Suppressor macrophage treated with lipopolysaccharide for 4 hours (primary cell): ENCODE measurements at places on chromosomes 2 and 18.

GRCh38 chr2:86157009-86157556 lies 38.2 kb downstream of the IMMT start:
- DNase-seq: no peak

GRCh38 chr2:119085613-119086012 lies 72.9 kb downstream of the C1QL2 start:
- DNase-seq: no peak

DNA sequence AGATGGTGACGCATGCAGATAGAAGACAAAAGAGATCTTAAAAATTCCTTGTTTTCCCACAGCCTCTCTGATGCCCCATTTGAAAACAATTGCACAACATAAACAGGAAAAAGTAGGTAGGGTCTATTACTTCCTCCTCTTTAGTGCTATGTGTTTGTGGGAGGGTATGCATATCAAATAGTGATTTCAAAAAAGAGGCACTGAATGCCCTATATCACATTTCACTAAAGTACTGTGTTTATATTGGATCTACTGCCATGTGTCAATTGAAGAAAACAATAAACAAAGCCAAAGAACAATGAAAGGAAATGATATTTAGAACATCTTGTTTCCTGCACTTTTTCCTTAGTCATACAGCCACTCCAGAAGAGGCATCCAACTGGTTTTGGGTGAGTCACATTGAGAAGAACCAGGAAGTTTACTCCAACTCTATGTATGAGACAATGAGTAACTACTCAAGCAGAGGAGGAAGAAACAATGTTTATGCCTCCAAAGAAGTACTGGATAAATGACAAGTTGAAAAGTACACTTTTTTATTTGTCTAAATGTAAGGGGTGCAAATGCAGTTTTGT lies 583.6 kb downstream of the FBXO15 start:
- DNase-seq: no peak

- no peak for DNase-seq
Observed at GRCh38 chr2:112644155-112644932, 1.4 kb upstream of the SLC20A1 start.

- peak; percentile 7 for DNase-seq
Observed at GRCh38 chr2:219542931-219543595, 546 bp downstream of the CHPF start.

GRCh38 chr2:95208106-95208505 lies 785 bp downstream of the ZNF892 start:
- no peak for DNase-seq

GRCh38 chr2:241499146-241499965 lies 9.0 kb downstream of the STK25 start:
- DNase-seq: no peak

DNA sequence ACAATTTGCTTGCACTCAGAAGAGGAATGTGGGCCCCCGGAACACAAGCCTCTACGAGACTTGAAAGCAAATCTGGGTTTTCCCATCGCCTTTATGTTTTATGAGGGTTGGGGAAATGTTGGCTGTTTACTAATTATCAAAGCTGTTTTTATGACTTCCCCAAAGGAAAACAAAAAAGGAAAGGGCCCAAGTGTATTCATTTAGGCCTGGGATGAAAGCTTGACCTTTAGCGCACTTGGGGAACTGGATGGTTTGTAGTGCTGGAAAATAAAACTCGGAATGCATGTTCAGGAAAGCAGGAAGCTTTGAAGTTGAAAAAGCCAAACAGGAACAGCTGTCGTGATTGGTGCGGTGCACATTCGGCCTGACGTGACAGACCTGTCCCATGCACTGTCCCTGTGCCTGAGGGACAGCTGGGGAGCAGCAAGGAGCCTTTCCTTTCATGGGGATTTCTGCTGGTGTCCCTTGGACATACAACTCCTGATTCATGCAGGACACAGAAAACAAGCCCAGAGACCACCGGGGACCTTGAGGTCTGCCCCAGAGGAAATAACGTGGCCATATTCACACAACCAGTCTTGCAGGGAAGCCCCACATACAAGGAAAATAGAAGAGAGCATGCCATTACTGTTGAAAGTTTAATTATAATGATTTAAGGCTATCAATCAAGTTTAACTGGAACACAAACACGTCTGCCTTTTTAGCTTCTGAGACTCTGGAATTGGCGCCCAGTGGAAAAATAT lies 169.7 kb upstream of the APCDD1 start:
- no peak for DNase-seq

- no peak for DNase-seq
Observed at GRCh38 chr2:81324046-81324445, 1019.5 kb upstream of the LRRTM1 start.

DNA sequence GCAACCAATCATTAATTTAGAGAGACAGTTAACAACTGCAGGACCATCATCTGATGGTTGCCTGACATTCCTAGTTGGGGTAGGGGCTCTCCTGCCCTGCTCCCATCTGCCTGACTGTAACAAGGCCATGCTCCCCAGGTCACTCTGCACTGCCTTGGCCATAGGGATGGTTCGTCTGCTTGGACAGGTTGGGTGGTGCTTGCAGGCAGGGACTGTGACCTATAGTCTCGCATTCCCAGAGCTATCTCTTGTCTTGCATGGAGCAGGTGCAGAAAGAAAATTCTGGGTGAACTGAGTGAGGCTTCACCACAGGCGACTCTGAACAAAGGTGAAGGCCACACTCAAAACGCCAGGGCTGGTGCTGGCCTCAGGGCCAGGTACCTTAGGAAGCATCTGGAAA lies 64.7 kb downstream of the EMILIN2 start:
- no peak for DNase-seq

GRCh38 chr2:100189387-100189786 lies 47.0 kb upstream of the AFF3 start:
- DNase-seq: no peak

DNA sequence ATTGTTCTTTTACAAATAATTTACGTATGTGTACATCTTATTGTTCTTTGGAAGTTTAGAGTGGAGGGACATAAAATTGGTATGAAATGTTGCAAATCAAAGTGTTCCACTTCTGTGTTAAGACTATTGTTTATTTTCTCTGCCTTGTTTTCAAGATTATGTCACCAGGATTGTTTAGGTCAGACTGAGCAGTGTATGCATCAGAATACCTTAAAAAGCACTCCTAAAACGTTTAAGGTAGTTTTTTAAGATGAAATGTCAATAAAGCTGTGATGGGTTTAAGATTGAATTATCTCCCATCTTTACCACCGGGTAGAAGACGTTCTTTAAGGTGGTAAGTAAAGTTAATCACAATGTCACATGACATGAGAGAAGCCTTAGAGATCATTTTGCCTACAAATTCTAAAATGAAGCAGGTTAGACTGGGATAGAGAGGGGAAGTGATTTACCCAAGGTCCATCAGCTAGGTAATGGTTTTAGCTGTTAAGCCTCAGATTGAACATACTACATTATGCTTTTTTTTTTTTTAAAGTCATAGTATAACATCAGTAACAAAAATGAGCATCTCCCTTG lies 10.6 kb downstream of the VAPA start:
- no peak for DNase-seq

- DNase-seq: peak; percentile 36
Observed at GRCh38 chr2:177604271-177605065, 211.9 kb downstream of the AGPS start.

DNA sequence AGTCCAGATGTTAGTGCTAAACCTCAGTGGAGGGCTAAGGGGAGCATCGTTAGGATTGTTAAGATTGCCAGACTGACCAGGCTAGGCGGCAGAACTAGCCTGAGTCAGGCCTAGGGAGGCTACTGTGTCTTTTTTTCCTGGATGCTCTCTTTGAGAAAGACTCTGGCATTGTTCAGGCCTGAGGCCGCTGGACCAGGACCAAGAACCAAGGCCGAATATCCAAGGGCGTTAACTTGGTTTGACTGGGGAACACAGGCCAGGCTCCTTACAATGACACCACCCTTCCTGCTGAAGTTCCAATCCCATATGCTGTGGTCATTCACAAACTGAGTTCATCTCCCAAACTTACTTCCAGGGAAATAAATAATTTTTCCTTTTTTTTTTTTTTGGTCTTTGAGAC lies 10.6 kb downstream of the HTRA2 start:
- no peak for DNase-seq

- DNase-seq: no peak
Observed at GRCh38 chr2:228102949-228103348, 78.5 kb downstream of the SPHKAP start.

DNA sequence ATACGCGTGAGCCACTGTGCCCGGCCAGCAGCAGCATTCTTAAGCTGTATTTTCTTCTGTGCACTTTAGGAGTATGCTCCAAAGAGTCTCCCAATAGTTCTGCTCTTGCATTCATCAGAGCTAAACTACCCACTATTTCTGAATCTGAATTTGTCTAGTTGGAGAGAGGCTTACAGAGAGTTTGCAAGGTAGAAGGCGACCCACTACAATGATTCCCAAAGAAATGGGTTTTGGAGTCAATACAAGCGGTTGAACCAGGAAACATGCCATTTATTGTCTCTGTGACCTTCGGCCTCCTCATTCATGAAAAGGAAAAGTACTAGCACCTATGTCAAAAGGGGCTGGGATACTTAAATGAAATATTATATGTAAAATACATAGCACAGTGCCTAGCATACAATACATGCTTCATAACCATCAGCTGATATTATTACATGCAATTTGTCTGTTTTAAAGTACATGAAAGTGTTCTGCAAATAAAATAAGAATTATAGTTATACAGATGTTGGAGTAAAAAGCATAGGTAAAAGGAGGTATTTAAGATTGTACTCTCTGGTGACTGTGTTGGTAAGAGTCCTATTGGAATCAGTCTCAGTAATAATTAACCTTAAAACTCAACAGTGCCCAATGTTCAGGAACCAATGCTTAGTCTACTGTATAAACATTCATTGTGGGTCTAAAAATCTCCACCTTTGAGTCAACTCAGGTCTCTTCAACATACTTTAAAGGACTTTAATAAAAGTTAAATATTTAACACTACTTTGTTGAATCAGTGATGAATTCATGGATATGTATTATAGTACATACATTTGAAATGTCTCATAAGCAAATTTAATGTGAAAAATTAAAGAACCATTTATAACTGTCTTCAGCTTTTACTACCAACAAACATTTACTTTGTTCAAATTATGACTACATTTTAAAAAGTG lies 89.8 kb upstream of the GRB14 start:
- no peak for DNase-seq

GRCh38 chr2:121649149-121649595 lies at the start of gene CLASP1:
Gene CLASP1, minus strand, starts transcription at chr2:121649462. Its CDS starts 43,567 bp downstream, at chr2:121605895.
- peak; percentile 49 for DNase-seq

GRCh38 chr2:55160422-55160821 lies 71.7 kb downstream of the CLHC1 start:
- DNase-seq: no peak

DNA sequence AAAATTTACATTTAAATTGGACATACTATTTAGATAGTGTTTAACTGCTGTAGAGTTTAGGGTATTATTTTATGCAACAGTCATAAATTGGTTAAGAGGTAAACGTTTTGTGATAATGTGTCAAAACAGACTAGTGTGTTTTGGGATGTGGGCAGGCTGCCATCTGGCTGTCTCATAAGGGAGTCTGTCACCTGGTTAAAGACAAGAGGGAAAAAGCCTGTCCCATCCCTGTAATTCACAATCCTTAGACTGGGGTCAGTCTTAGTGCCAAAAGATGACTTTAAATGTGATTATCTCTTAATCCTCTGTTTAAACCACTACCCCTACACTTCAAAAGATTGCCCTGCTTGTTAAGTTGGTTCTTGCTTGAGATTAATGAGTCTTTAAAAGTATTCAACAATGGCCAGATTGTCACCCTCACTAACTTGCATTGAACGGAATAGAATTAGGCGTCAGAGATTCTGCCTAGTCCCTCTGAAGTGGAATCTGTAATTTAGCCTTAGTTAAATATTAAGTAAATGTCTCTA lies 59.2 kb downstream of the SGPP2 start:
- peak; percentile 16 for DNase-seq

- DNase-seq: no peak
Observed at GRCh38 chr2:236317938-236318396, 53.8 kb upstream of the ASB18 start.

GRCh38 chr2:136770384-136770783 lies 5.0 kb downstream of the THSD7B start:
- DNase-seq: no peak

GRCh38 chr2:71484354-71484753 lies 31.0 kb downstream of the DYSF start:
- DNase-seq: no peak

- no peak for DNase-seq
Observed at GRCh38 chr2:873651-874580, 76.7 kb upstream of the SNTG2 start.

DNA sequence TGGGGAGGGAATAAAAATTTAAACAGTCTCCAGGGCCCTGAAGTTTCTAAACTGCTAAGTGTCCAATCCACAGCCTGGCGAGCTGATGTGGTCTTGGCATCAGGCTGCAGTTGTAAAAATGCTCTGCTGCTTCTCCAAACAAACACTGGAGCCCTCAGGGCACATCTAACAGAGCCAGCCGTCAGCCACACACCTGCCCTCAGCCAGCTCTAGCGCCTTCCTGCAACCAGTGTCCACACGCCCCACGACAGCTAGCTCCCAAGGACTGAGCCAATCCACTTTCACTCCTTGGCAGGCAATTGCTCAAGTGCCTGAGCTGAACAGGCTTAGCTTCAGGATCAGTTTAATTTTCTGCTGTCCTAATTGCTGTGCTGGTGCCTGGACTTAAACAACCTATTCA lies 446.4 kb upstream of the RAB12 start:
- DNase-seq: no peak

GRCh38 chr2:8414946-8415879 lies 266.6 kb upstream of the ID2 start:
- peak; percentile 74 for DNase-seq

DNA sequence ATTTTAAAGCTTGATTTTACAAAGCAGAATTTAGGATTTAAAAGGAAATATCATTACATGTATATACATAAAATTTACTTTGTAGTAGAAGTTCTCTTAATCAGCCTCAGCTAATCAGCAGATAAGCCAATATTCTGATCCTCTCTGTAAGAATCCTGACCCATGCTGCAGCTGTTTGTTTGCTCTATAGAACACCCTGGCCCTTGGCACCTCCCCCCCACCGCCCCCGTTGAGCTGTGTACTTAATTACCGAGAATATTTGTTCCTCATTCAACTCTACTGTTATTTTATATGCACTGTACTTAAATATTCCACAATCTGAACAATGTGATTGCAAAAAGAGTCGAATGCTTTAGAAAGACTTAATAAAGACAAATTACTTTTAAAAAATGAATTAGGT lies 98.0 kb downstream of the EVA1A start:
- DNase-seq: no peak

DNA sequence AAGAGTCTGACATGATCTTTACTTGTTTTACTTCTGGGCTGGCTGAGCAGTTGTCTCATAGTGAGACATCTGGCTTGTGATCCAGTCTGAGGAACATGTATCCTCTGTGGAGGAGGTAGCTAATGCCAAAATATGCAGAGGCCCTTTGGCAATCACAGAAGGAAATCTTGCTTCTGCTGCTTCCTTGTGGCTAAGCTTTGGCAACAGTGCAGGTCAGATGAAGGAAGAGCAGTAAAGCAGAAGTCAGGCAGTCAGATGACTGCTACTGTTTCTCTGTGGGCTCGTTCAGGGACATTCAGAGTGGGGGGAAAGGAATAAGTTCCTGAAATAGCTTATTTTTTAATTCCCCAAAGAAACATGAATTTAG lies 22.3 kb downstream of the DOK1 start:
- peak; percentile 88 for DNase-seq

GRCh38 chr2:236553522-236553921 lies 16.1 kb upstream of the ACKR3 start:
- no peak for DNase-seq
